NCI-H187 (cell line): ENCODE measurements at places on chromosomes 12 and 14.

- no peak for DNase-seq
Measured at GRCh38 chr12:99049774-99050173, 404.7 kb downstream of the APAF1 start.

- no peak for DNase-seq
Measured at GRCh38 chr14:103527408-103528145, 1.4 kb upstream of the TRMT61A start.

DNA sequence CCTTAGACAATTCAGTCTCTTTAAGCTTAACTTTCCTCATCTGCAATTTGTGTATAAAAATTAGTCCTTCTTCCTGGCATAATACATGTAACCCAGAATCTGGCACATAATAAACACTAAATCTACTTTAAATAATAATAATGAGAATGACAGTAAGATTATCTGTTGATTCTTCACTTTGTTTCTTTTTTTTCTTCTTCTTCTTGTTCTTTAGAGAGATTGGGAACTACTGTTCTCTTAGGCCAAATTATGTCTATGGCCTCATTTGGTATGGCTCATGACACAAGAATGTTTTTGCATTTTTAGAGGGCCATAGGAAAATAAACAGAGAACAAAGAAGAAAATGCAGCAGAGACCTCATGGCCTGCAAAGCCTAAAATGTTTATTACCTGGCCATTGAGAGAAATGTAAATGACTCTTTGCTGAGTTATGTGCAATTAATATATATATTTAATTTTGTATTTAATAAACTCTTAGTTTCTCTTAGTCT lies 275.8 kb downstream of the SLC6A15 start:
- DNase-seq, result no peak

DNA sequence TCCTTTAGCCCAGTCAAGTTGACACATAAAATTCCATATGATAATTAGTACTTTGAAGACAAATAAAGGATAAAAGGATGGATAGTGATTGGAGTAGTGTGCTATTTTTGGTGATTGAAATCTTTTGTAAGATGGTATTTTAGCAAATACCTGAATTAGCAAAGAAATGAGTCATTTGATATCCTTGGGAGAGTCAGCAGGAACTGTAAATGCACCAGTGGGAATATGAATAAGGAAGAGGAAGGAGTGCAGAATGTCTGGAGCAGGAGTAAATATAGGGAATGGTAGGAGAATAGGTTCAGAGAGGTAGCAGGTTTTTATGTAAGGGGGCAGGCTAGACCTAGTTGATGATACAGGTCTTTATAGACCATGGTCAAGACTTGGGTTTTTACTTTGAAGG lies 75.0 kb downstream of the TRMT5 start:
- DNase-seq, result no peak

GRCh38 chr14:59026081-59026480 lies 162.4 kb upstream of the DAAM1 start:
- DNase-seq, result no peak

- no peak for DNase-seq
Measured at GRCh38 chr12:103301642-103302591, 193.9 kb downstream of the C12orf42 start.

DNA sequence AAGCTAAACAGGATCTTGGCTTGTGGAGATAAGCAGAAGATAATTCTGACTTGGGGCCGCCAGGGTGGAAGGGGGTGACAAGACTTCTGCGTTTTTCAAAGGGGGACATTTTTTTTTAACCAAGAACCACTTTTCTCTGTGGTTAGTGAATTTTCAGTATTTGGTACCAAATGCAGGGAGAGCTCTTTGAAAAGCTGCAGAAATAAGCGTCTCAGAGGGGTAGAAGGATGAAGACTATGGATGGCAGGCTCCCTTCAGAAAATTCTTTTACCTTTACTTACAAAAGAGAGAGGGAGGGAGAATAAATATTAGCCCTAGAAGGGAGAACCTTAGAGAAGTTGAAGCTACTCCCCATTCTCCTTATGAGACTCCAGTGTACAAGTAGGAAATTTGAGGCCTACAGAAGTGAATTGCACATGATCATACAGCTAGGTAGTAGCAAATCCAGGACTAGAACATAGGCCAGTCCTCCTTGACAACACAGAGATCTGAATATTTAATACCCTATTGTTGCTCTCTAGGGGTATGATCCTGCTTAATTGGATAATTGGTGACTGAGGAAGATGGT lies 840 bp downstream of the MRPL52 start:
- no peak for DNase-seq

- no peak for DNase-seq
Measured at GRCh38 chr14:65210118-65210821, 108.0 kb upstream of the MAX start.

GRCh38 chr14:21978999-21979314 lies 305.3 kb upstream of the OR4E1 start:
- DNase-seq, result no peak

DNA sequence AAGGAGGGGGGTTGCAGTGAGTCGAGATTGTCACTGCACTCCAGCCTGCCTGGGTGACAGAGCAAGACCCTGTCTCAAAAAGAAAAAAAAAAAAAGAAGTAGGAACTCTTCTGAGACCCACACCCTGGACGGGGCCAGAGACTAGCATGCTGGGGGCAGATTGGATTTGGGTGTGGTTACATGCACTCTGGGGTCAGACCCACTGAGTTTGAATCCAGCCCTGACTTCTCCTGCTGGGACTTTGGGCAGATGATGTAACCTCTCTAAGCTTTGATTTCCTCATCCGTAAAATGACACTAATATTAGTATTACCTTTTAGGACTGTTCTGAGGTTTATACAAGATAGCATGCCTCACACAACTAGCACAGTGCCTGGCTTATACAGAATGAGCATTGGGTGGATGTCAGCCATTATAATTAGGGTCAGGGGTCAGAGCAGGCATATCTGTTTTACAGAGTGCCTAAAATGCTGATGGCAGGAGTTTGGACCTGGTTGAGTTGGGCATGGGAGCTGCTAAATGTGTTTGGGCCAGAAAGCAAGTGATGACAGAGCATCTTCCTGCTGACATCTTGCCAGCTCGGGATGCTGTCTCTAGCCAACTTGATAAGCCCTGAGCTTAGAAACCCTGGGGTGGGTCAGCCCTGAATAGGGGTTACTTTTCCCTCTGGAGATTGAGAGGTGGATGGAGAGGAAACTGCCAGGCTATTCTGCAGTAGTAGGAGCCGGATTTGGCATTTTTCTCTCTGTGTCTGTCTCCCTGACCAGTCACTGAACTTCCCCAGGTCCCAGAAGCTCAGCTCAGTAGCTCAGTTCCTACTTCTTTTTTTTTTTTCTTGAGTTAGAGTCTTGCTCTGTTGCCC lies 15.5 kb downstream of the TPCN1 start:
- DNase-seq, result no peak

GRCh38 chr14:74921053-74921620 lies 1.9 kb downstream of the RPS6KL1 start:
- no peak for DNase-seq

DNA sequence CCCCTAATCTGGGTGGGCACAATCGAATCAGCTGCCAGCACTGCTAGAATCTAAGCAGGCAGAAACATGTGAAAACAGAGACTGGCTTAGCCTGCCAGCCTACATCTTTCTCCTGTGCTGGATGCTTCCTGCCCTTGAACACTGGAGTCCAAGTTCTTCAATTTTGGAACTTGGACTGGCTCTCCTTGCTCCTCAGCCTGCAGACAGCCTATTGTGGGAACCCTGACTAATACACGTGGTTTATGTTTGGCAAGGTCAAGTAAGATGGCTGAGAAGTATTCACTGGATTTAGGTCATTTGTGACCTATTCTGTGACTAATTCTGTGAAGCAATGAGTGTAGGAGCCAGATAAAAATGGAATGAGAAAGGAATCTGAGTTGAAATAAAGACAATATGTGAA lies 11.0 kb downstream of the GPR135 start:
- no peak for DNase-seq

DNA sequence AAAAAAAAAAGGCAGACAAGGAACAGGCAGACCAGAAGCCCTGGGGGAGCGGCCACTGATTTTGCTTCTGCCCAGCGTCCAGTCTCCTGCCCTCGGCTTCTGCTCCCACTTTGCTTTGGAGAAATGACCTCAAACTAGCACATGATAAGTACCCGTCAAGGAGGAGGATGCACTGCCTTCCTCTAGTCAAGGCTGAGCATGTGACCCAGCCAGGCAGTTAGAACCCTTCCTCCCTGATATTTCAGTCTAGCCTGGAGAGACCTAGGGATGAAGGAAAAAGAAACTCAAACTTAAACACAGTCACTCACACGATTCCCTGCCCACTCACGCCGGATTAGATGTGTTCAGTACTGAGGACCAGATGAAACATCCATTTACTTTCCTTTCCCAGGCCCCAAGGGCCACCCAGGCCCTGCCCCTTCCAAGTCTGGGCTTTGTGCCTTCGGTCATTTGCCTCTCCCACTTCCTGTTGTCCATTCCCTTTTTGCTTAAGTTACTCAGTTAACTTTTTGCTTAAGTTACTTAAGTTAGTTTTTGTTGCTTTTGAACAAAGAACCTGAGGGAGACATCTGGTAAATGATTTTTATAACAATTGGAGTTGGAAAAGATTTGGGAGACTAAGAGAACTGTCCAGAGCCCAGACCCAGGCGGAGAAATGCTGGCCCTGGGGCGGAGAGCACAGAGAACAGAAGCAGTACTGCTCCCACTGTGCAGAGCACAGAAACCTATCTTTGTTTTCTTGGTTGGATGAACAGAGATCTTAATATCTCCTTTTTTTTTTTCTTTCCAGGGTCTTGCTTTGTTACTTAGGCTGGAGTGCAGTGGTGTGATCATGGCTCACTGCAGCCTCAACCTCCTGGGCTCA lies 23.0 kb upstream of the TTC7B start:
- no peak for DNase-seq

DNA sequence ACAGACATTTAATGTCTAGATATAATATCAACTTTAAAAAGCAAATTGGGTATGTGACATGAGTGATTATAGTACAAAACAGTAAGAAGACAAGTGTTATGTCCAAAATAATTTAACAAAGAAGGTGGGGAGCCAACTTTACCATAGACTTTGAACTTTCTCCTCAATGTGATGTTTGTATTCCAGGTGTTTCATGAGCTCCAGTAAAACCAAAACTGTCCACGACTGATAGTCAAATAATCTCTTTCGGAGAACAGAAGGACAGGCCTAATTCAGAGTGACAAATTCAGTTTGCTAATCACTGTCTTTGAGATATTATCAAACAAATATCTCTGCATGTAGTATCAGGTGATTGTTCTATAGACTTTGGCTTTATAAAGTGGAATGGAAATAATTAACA lies 1112.6 kb downstream of the SLC6A15 start:
- no peak for DNase-seq

- no peak for DNase-seq
Measured at GRCh38 chr12:92605621-92606170, 97.1 kb upstream of the PLEKHG7 start.
